Effector memory CD4-positive, alpha-beta T cell (primary cell): ENCODE measurements at places on chromosomes 1 and 21.
A peak's percentile ranks its signal among the peaks of the same experiment; 100 is the strongest.

DNA sequence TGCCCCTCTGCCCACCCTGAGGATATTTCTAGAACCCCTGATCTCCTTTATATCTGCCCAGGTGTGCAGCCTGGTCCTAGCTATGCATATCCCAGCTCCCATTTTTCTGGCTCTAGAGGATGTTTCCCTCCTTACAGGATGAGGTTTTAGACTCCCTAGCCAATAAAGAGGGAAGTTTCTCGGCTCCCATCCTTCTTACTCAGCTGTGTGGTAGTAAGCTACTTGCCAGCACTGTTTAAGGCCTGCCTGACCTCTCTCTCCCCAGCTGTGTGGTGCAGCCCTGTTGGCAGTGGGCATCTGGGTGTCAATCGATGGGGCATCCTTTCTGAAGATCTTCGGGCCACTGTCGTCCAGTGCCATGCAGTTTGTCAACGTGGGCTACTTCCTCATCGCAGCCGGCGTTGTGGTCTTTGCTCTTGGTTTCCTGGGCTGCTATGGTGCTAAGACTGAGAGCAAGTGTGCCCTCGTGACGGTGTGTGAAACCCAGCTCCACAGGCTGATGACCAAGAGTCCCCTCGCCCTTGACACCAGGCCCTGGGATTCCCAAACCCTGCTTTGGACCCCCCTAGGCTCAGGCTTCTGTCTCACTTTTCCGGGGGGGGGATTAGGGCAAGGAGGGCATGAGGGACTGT lies 7.8 kb upstream of the P3R3URF start:
- H3K27ac ChIP-seq = no peak overlapping the region
- H3K27me3 ChIP-seq = no peaks in the 10 kb centered on the region
- DNase-seq = no peak
- H3K36me3 ChIP-seq = peaks cover 6% of the 10 kb centered on the region
- H3K4me1 ChIP-seq = no peaks in the 10 kb centered on the region
- no peak overlapping the region for H3K4me3 ChIP-seq

DNA sequence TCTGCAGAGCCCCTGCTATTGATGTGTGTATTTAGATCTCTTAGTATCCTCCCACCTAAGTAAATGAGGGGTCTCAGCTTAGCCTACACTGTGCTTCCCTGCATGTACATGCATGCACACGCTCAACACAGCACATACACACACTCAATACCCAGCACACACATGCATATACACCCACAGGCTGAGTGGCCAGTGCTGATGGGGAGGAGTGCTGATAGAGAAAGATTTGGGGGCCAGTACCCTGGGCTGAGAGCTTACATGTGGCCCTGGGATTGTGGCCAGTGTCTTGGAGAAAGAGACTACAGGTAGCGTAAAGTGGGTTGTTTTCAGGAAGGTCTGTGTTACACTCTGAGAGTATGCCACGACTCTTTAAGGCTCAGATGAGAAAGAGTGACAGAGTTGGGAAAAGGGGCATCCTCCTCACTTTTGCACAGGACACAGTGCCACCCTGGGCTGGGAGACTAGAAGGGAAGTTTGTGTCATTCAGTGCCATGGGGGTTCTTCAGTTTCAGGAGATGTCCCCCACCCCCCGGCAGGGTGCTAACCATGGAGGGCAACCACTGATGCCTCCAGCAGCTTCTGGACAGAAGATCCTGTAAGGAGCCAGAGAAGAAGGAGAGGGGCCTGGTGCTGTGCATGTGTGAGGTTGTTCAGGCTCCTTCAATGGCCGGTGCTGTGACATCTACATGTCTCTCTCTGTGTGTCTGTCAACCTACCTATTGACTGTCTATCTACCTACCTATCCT lies 166.8 kb downstream of the RHOU start:
- no peaks in the 10 kb centered on the region for H3K4me1 ChIP-seq
- H3K4me3 ChIP-seq = no peak overlapping the region
- H3K27ac ChIP-seq = no peak overlapping the region
- no peaks in the 10 kb centered on the region for H3K36me3 ChIP-seq
- DNase-seq = no peak

- H3K4me3 ChIP-seq = no peak overlapping the region
- H3K27me3 ChIP-seq = no peaks in the 10 kb centered on the region
These were observed 4.2 kb upstream of the DNAJC28 start for GRCh38 chr21:33495743-33496142.

DNA sequence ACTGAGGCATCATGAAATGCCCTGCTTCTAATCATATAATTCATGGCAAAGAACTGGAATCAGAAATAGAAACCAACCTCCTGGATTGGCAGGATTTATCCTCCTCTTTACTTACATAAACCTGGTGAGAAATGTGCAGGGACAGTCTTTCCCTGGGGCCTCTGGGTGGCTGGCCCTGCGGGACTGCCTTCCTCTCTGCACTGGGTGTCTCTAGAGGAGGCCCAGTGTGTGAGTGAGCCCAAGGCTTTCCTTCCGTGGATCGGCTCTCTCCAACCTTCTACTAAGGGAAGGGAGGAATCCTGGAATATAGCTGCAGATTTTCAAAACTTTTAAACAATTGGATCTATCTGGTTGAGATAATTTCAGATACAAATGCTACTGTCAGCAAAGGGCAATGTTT lies 11.4 kb upstream of the ATP1A1 start:
- no peaks in the 10 kb centered on the region for H3K27me3 ChIP-seq
- H3K4me3 ChIP-seq = no peak overlapping the region
- no peak for DNase-seq
- no peaks in the 10 kb centered on the region for H3K36me3 ChIP-seq
- no peak overlapping the region for H3K27ac ChIP-seq

- no peak for DNase-seq
- no peak overlapping the region for H3K27ac ChIP-seq
- H3K4me1 ChIP-seq = no peaks in the 10 kb centered on the region
- no peaks in the 10 kb centered on the region for H3K36me3 ChIP-seq
- no peaks in the 10 kb centered on the region for H3K27me3 ChIP-seq
These were observed 29.1 kb upstream of the SAMD13 start for GRCh38 chr1:84272401-84272800.

DNA sequence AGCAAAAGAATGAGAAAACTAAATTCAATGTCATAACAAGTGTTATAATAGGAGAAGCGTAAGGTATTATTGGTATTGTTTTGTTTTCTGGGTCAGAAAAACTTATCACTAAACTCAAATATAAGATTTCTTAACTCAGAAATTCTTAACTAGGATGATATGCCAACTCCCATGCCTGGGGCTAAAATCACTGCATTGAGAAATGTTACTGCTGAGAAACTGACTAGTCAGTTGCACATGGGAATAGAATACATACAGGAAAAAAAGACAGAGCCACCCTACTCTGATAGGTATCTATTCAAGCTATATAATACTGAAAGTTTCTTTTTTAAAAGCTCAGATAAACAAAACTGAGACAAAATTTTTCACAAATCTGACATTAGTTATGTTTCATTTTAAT lies 56.3 kb downstream of the PRPF38A start:
- no peaks in the 10 kb centered on the region for H3K36me3 ChIP-seq
- H3K27ac ChIP-seq = peak overlapping the region; percentile 25
- no peaks in the 10 kb centered on the region for H3K27me3 ChIP-seq
- no peak overlapping the region for H3K4me3 ChIP-seq
- no peaks in the 10 kb centered on the region for H3K4me1 ChIP-seq
- DNase-seq = no peak

GRCh38 chr1:226605318-226605950 lies 56.9 kb downstream of the STUM start:
- H3K4me3 ChIP-seq = no peak overlapping the region
- no peaks in the 10 kb centered on the region for H3K4me1 ChIP-seq
- H3K27ac ChIP-seq = no peak overlapping the region
- H3K36me3 ChIP-seq = no peaks in the 10 kb centered on the region

GRCh38 chr1:41502912-41503311 lies 18.4 kb upstream of the EDN2 start:
- no peaks in the 10 kb centered on the region for H3K36me3 ChIP-seq
- H3K27ac ChIP-seq = no peak overlapping the region
- no peak overlapping the region for H3K4me3 ChIP-seq
- DNase-seq = no peak
- no peaks in the 10 kb centered on the region for H3K4me1 ChIP-seq

- H3K27ac ChIP-seq = no peak overlapping the region
- no peaks in the 10 kb centered on the region for H3K36me3 ChIP-seq
- H3K4me1 ChIP-seq = no peaks in the 10 kb centered on the region
These were observed 178.4 kb downstream of the PSMG1 start for GRCh38 chr21:39004634-39005501.
